ENCODE measurements at places on chromosomes 4 and X. TPM values are rescaled to one million over a fixed set of nuclear protein-coding genes. Genes with fewer than 3 reads are reported as not detected.

DNA sequence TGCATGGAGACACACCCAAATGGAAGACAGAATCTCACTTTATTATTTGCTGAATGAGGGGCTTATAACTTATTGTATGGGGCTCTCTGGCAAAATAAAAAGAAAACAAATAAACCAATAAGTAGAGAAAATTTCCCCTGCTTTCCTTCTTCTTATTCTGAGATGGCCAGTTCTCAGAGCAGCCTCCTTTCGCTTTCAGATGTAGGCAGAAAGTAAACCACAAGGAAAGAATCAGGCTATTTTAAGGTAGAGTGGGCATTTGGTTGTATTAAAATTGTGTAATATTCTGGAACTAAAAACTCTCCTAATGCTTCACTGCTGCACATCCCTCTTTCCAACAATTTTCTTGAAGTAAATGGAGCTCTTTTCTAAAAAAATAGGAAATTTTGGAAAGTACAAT, 241.8 kb downstream of the GALNTL6 start:
- no peak overlapping the region for H3K27ac ChIP-seq
- H3K4me1 ChIP-seq, result 0 out of 2 replicates have a peak, but pooled peaks cover 3% of the 10 kb centered on the region
- H3K4me3 ChIP-seq, result no peak overlapping the region
- no peaks in the 10 kb centered on the region for H3K27me3 ChIP-seq
- DNase-seq, result no peak
- H3K36me3 ChIP-seq, result no peaks in the 10 kb centered on the region

DNA sequence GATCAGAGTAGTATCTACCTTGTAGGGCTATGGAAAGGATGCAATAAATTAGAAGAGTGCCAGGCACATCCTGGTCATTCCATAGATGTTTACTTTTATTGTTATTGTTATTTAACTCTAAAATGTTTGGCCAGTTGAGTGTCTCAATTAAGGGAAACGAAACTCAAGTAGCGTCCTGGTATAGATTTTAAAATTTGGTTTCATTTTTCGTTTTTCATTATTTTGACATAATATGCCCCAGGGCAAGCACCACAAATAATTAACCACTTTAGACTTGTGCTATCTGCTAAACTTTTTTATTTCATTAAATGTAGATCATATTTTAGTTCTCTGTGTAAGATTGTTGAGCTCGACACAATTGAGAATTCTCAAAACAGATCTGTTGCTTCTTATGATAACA, 179.7 kb upstream of the PRPS2 start:
- no peaks in the 10 kb centered on the region for H3K27me3 ChIP-seq
- H3K27ac ChIP-seq, result no peak overlapping the region
- no peak overlapping the region for H3K4me3 ChIP-seq
- DNase-seq, result no peak
- H3K36me3 ChIP-seq, result no peaks in the 10 kb centered on the region

- H3K4me1 ChIP-seq, result no peaks in the 10 kb centered on the region
- DNase-seq, result no peak
- H3K27ac ChIP-seq, result no peak overlapping the region
- no peak overlapping the region for H3K4me3 ChIP-seq
Measured at GRCh38 chr4:173057901-173058300, 110.7 kb upstream of the GALNT7 start.

GRCh38 chrX:9298221-9298620, 166.6 kb upstream of the TBL1X start:
- H3K27me3 ChIP-seq, result no peaks in the 10 kb centered on the region
- no peak for DNase-seq
- H3K36me3 ChIP-seq, result no peaks in the 10 kb centered on the region
- H3K4me3 ChIP-seq, result no peak overlapping the region
- H3K27ac ChIP-seq, result no peak overlapping the region
- H3K4me1 ChIP-seq, result no peaks in the 10 kb centered on the region

UGT2B10 gene
- not detected for total RNA-seq

TLR3 gene
- total RNA-seq, result not detected
